ENCODE measurements at places on chromosomes 3 and 15.

- DNase-seq = no peak
These were observed 17.7 kb downstream of the PIF1 start for GRCh38 chr15:64807751-64808222.

GRCh38 chr15:34621675-34622074 is 38.2 kb upstream of the GOLGA8B start:
- no peak for DNase-seq

GRCh38 chr3:120908030-120908794 is at the start of gene STXBP5L:
TSS of gene STXBP5L (plus strand) at chr3:120908205. CDS start at chr3:120909579, 1,374 bp downstream.
- peak; percentile 86 for DNase-seq

DNA sequence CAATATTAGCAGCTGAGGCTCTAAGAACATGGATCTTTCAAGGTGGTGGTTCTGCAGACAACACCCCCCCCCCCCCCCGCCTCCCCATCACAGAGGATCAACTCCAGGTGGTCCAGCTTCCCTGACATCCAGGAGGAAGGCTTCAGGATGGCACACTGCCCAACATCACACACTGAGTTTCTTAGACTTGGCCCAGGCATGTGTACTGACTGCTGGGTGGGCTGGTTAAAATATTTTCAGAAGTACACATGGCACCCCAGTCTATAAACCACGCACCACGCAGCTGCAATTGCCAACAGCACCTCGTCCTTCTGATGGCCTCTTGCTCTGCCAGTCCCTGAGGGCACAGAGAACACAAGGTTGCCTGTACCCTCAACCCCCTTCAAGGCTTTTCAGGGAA is 22.1 kb downstream of the SRPRB start:
- DNase-seq = no peak

DNA sequence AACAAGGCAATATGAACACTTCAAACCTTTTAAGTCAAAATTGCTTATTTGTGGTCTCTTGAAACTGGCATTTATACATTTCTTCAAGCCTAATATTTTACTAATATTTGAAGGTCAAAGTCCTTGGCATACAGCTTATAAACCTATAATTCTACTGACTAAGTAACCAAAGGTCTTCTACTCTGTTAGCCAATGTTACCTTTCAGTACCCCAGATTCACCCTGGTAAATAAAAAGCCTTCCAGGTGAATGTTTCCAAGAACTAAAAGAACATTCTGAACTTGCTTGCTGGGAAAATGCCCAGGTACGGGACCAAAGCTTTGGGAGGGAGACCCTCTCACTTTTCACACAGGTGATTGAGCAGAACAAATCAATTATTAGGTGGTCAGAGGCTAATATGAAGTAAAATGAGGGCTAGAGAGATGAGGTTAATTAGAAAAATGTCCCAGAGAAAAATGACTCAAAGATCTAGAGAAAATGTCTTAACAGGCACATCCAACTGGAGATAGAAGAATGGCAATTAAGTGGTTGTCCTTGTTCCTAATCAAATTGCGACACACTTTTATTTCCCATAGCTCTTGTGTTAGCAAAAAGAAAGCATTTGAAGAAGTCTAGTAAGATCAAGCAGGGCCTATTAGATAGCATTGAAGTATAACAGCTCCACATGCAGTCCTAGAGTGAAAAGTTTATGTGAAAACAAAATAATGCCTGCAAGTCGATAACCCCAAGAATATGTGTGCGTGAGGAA is 232.0 kb downstream of the FOXP1 start:
- no peak for DNase-seq

GRCh38 chr15:69941706-69942495 is 155.8 kb downstream of the TLE3 start:
- no peak for DNase-seq

- DNase-seq = no peak
These were observed at the start of gene CTXND1 for GRCh38 chr15:80252121-80252518. TSS of gene CTXND1 (minus strand) at chr15:80252213. CDS start at chr15:80201949, 50,264 bp downstream.

- no peak for DNase-seq
These were observed at the start of gene CRABP1 for GRCh38 chr15:78340231-78341056. TSS of gene CRABP1 (plus strand) at chr15:78340353. CDS start at chr15:78340429, 76 bp downstream.

GRCh38 chr3:10521772-10522441 is 16.5 kb upstream of the ATP2B2 start:
- DNase-seq = peak; percentile 40

DNA sequence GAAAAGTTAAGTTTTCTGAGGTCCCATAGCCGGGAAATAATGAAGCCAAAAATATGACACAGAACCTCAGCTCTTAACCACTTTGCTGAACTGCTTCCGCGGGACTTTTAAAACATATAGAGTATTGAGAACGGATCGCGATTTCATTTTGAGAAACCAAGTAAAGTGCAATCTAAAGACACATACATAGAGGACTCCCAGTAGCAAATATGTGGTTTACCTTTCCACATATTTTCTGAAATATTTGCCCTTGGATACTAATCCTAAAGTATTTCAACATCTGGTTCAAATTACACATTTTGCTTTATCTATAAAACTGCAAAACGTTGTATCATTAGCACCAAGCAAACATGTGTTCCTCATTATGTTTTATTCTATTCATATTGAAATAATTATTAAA is 776.5 kb downstream of the ROBO2 start:
- DNase-seq = no peak

DNA sequence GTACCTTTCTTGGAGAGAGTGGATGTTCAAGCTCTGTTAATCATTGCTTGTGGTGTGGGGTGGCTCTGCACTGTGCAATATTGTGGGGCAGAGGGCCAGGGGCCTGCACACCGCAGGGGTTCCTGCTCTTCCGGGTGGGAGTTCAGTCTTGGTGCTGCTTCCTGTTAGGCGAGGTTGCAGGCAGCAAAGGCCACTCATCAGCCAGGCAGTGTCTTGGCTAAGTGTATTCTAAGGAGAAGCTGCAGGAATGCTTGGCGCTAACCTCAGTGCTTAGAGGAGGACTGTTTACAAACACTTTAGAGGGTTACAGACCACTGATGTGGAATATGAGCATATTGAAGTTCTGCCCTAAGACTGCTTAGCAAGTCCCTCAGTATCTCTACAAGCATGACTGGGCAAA is 81.7 kb downstream of the CEP63 start:
- no peak for DNase-seq

DNA sequence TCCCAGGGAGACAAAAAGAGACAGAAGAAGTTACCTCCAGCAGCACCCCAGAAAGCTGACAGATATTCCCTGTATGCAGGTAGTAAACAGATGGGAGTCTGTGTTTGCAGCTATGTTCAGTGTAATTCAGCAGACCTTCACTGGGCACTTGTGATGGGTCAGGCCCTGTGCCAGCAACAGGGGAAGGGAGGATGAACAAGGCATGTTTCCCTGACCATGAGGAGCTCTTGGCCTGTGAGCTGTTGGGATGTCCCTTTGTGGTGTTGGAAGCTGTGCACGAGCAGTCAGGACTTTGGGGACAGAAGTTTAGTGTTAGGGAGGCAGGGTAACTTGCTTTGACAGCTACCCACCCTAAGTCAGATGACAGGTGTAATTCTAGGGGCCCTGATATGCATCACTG is 106.0 kb upstream of the TRIM42 start:
- DNase-seq = no peak

DNA sequence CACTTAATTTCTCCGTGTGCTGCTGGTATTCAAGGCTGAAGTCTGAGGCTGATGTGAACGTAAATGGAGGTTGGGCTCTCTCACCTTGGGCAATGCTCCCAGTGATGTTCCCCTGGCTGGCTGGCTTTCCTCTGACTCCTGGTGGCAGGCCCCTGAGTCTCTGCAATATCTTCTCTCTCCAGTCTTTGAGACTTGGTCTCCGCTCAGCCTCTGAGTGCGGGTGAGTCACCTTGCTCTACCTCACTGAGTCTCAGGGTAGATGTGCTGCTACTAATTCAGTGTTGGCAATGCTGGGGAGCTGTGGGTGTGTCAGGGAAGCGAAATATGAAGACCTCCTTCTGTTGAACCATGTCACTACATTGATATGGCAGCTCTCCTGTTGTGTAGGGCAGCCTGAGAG is 31.3 kb upstream of the TRIM59 start:
- DNase-seq = no peak

GRCh38 chr3:196145468-196146262 is 63.8 kb upstream of the TFRC start:
- DNase-seq = no peak

DNA sequence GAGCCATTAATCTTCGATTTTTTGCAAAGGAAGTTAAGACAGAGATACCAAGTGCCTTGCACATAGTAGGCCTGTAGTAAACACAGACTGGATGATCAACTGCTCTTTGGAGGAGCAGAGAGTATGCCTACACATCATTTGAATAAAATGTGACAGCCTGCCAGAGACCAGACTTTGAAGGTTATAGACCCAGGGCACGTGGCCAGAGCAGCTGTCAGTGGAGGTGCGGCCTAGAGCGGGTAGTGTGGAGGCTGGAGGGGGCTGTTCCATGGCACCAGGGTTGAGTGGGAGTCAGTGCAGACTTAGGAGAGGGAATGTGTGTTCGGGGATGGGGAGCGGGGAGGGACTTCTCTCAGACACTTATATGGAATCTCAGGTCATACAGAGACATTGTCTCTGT is 80.8 kb downstream of the SMAD3 start:
- DNase-seq = no peak

GRCh38 chr3:156609546-156609945 is 54.6 kb upstream of the SSR3 start:
- no peak for DNase-seq

GRCh38 chr15:83992324-83993031 is 243.1 kb upstream of the GOLGA6L4 start:
- DNase-seq = no peak

GRCh38 chr3:45064512-45065372 is 38.6 kb downstream of the CLEC3B start:
- DNase-seq = no peak

DNA sequence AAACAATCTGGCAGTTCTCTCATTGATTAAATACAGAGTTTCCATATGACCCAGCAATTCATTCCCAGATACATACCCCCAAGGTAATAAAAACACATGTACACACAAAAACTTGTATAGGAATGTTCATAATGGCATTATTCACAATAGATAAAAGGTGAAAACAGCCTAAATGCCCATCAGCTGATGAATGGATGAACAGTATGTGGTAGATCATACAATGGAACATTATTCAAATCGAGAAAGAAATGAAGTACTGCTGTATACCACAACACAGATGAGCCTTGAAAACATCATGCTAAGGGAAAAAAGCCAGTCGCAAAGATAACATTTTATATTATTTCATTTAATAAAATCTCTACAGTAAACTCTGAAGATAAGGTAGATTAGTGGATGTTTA is 71.2 kb downstream of the SLTM start:
- DNase-seq = no peak

DNA sequence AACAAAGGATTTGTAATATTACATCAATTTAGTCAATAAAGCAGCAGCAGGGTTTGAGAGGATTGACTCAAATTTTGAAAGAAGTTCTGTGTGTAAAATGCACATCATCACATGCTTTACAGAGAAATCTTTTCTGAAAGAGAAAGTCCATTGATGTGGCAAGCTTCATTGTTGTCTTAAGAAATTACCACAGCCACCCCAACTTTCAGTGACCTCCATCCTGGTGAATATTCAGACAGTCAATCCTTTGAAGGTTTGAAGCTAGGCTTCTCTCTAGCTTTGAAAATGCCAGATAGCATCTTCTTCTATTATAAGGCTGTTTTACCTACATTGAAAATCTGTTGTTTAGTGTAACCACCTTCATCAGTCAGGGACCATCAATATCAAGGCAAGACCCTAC is 51.8 kb upstream of the SETMAR start:
- DNase-seq = no peak

GRCh38 chr15:70198441-70199123 is 100.9 kb upstream of the TLE3 start:
- DNase-seq = no peak

- DNase-seq = no peak
These were observed 3.3 kb upstream of the CP start for GRCh38 chr3:149224736-149225594.

GRCh38 chr3:150314248-150315004 is 93.7 kb upstream of the TSC22D2 start:
- no peak for DNase-seq

DNA sequence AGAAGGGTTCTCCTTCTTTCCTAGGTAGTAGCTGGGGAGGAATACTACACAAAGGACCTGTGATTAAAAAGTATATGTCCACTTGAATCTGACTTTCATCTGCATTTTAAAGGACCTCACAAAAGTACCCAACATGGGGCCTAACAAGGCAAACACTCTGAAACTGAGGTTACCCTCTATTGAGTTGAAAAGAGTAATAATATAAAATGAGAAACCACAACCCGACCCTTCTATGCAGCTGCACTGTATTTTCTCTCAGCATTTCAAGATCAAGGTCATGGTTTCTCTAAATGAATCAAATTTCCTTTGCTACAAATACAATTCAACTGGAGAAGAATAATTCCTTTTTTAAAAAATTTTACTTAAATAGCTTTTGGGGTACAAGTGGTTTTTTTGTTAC is 106.3 kb downstream of the DMXL2 start:
- DNase-seq = no peak

GRCh38 chr3:40465456-40465855 is 8.3 kb downstream of the RPL14 start:
- DNase-seq = no peak

GRCh38 chr3:126401611-126402160 is 7.0 kb downstream of the CFAP100 start:
- DNase-seq = peak; percentile 67

GRCh38 chr3:103499132-103499900 is 1064.5 kb downstream of the ZPLD1 start:
- no peak for DNase-seq

GRCh38 chr3:152786977-152787681 is 47.8 kb upstream of the P2RY1 start:
- DNase-seq = no peak

DNA sequence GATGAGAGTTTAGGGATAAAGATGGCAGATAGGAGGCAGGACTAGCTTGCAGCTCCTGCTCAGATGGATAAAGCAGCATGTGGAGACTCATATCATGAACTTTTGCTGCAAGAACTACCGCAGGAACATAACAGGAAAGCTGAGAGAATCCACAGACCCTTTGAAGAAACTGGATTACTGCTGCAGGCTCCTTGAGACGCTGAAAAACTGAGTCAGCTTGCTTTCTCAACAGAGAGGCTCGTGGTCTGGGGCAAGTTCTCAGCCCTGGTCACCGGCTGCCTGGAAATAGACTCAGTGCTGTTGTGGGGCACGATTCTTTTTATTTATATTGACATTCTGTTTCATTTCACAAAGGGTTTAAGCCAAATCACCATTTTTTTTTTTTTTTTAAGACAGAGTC is 28.8 kb upstream of the TRIM59 start:
- DNase-seq = no peak

DNA sequence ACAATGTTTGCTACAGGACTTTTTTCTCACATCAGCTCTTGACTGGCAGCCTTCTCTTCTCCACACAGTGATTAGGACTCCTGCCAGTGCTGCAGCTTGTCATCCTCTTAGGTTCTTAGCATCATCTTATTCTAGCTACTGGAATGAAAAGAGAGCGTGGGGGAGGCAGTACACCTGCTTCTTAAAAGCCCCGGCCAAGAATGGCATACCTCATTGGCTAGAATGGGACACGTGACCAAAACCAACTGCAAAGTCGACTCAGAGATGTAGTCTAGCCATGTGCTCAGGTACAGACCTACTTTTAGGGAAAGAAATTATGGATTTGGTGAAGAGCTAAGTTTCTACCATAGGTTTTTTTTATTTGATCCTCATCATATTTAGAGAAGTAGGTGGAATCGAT is 44.1 kb downstream of the RARB start:
- no peak for DNase-seq

- DNase-seq = no peak
These were observed 212.4 kb upstream of the ZBTB20 start for GRCh38 chr3:115359536-115359935.
